Left hindlimb (tissue), 1 donor: ENCODE measurements at places on chromosomes 16 and 17.

GRCh38 chr16:48347980-48348379, 37.2 kb downstream of the SIAH1 start:
- no peak for DNase-seq

DNA sequence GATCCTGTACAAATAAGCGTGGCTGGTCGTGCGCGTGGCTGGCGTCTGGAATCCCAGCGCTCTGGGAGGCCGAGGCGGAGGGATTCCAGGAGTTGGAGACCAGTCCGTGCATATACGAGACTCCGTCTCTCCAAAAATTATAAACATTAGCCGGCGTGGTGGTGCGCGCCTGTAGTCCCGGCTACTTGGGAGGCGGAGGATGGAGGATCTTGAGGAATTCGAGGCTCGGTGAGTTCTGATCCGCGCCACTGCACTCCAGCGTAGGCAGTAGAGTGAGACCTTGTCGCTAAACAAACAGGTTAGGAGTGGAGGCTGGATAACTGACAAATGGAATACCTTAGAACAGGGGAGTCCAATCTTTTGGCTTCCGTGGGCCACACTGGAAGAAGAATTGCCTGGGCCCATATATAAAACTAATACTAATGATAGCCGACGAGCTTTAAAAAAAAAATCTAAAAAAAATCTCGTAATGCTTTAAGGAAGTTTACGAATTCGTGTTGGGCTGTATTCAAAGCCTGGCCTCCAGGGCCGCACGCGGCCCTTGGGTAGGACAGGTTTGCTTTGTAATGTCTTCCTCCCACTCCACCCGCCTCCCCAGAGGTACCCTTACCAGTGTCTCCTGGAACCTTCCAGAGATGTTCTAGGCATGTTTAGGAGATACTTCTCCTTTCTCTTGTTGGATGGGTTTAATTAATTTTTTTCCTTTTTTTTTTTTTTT, 909 bp upstream of the RSL1D1 start:
- no peak for DNase-seq

- peak; percentile 43 for DNase-seq
These were observed 27.8 kb upstream of the ITGA3 start for GRCh38 chr17:50027881-50028735.

DNA sequence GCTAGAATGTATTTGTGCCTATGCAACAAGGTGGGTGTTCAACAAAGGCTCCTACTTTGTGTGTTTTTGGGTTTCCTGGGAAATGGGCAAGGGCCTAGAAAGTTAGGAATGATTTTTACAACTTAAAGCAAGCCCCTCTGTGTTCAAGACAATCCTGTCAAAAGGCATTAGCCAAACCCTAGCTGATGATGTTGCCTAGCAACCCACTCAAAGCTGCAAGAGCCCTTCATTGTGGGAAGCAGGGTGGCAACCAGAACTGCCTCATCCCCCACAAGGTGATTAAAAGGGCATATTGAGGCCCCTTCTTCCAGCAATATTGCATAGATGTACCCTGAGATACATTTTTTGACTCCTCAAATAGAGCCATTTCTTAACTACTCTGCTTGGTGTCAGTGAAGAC, 16.0 kb upstream of the RASL10B start:
- no peak for DNase-seq

GRCh38 chr17:859824-860195, 77.7 kb downstream of the MRM3 start:
- no peak for DNase-seq
